Activated CD4-positive, alpha-beta T cell treated with anti-CD3 and anti-CD28 coated beads, Interleukin-2, amount 10 ng/mL, durations not matched to agents 24 days and 14 days (primary cell): ENCODE measurements at places on chromosomes 6 and 20. TPM values are rescaled to one million over a fixed set of nuclear protein-coding genes. Genes with fewer than 3 reads are reported as not detected.
A peak's percentile ranks its signal among the peaks of the same experiment; 100 is the strongest.

Gene BPIFB3
- total RNA-seq, result not detected in 2 replicates

Gene NCOA7
- 52.5 and 53.7 TPM in 2 replicates for total RNA-seq

Gene KIFC1
- total RNA-seq, result 64.9 and 66.5 TPM in 2 replicates

Gene BHLHE23
- not detected in 2 replicates for total RNA-seq

DNA sequence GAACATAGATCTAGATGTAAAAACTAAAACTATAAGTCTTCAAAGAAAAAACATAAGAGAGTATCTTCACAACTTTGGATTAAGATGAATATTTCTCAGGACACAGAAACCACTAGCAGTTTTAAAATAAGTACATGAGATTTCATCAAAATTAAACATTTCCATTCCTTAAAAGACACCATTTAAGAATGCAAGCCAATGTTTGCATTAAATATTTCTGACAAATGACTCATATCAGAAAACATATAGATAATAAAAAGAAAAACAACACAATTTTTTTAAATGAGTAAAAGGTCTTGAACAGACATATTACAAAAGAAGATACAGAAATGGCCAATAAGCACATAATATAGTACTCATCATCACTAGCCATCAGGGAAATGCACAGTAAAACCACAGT is 59.7 kb downstream of the COL21A1 start:
- H3K4me1 ChIP-seq, result no peaks in the 10 kb centered on the region
- H3K36me3 ChIP-seq, result no peaks in the 10 kb centered on the region
- no peak for DNase-seq
- no peak overlapping the region for H3K4me3 ChIP-seq
- no peaks in the 10 kb centered on the region for H3K27me3 ChIP-seq

DNA sequence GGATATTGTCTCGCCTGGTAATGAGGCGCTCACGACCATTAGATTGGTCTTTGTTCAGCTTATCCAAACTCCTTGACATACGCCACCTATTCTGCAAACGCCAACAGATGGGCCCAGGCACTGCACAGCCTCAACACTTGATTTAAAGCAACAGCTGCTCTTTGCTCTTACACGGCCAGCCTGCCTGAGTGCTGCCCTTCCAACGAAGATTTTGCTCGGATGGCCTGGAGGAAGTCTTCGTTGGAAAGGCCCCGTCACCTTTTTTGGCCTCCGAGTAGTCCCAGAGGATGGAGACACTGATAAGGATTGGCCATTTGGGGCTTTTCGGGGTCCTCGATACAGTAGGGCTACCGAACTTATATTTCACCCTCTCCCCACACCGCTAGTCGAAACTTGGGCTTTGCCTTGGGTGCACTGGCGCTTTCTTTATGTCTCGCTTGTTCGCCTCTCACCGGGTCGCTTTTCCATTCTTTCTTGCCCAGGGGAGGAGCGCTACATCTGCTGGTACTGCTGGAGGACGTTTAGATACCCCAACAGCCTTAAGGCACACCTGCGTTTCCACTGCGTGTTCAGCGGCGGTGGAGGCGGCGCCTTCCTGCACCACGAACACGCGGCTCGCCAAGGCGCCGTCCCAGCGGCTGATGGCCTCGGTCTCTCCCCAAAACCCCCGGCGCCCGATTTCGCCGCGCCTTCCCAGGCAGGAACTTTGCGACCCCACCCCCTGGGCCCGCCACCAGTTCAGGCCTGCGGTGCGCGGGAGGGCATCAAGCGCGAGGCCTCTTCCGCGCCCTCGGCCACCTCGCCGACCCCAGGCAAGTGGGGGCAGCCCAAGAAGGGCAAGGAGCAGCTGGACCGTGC is 6.1 kb downstream of the PRDM13 start:
- peaks cover 31% of the 10 kb centered on the region for H3K4me1 ChIP-seq
- H3K27me3 ChIP-seq, result peaks cover 75% of the 10 kb centered on the region
- DNase-seq, result peak; percentile 61
- H3K36me3 ChIP-seq, result peaks cover 4% of the 10 kb centered on the region
- H3K4me3 ChIP-seq, result peak overlapping the region; percentile 32

- H3K36me3 ChIP-seq, result peaks cover 58% of the 10 kb centered on the region
- H3K4me3 ChIP-seq, result peak overlapping the region; percentile 0
- peaks cover 54% of the 10 kb centered on the region for H3K4me1 ChIP-seq
These were observed 85.7 kb upstream of the NEDD9 start for GRCh38 chr6:11317885-11318771.

- DNase-seq, result no peak
- no peak overlapping the region for H3K4me3 ChIP-seq
- no peak overlapping the region for H3K27ac ChIP-seq
- peaks cover 4% of the 10 kb centered on the region for H3K27me3 ChIP-seq
These were observed 67.3 kb downstream of the ISM1 start for GRCh38 chr20:13288357-13288756.

DNA sequence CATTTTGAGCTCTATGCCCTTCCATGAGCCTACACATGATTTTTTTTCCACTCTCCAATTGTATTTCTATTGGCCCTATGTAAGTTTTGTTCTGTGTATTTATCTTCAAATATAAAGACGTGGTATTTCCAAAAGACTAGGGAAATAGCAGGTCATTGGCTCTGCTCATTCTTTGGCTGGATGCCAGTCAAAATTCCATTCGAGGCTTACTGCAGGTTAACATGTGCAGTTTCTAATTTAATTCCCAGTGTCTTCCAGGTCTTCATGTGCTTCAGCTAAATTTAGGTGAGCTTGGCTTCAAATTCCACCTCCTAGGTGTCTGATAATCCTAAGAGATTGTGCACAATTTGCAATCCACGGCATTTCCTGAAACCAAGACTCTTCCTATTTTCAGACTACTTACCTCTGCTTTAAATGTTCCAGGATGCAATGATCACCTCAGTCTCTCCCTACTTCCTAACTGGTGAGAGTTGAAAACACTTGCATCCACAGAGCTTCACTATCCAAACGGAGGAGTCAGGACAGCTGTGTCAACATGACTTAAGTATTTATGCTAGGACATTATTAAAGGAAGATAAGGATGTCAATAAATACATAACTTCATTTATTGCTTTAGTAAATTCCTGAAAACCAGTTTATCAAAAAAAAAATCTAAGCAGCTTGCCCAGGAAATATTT is 236.1 kb downstream of the COL12A1 start:
- no peaks in the 10 kb centered on the region for H3K36me3 ChIP-seq
- H3K4me1 ChIP-seq, result no peaks in the 10 kb centered on the region
- no peaks in the 10 kb centered on the region for H3K27me3 ChIP-seq
- H3K4me3 ChIP-seq, result no peak overlapping the region
- no peak for DNase-seq

DNA sequence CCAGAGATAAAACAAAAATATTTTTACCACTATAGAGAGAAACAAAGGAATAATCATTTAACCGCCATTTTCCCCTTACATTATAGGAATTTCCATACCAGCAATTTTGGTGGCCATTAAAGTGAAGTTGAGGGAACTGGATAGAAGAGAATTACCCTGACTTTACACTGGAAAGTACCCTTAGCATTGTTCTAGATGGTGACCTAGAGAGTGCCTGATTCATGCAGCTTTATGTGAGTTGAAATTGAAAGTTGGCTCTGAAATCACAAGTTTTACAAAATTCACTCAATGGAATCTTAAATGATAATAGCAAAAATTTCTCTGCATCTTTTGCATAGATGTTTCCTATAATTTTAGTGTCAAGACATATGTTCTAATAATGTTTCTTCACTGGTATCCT is 55.7 kb upstream of the PREP start:
- H3K36me3 ChIP-seq, result no peaks in the 10 kb centered on the region
- no peak for DNase-seq
- no peak overlapping the region for H3K27ac ChIP-seq
- no peak overlapping the region for H3K4me3 ChIP-seq
- peaks cover 2% of the 10 kb centered on the region for H3K4me1 ChIP-seq

DNA sequence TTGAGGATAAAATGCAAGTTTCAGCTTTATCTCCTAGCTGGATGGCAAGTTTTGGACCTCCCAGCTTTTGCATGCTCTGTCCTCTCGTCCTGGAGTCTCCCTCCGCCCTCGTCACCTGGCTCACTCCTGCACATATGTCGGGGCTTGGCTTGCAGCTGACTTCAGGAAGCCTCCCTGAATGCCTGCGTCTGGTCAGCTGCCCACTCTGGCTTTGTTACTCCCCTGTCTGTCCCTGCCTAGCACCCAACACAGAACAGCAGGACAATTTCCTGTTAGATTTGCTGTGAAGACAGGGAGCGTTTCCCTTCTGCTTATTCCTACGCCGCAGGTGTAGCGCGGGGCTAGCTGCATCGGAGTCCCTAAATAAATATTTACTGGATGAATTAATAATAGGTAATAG is 5.4 kb downstream of the JPH2 start:
- peaks cover 46% of the 10 kb centered on the region for H3K27me3 ChIP-seq
- no peaks in the 10 kb centered on the region for H3K36me3 ChIP-seq
- H3K4me3 ChIP-seq, result no peak overlapping the region
- H3K4me1 ChIP-seq, result peaks cover under 1% of the 10 kb centered on the region
- H3K27ac ChIP-seq, result no peak overlapping the region
- DNase-seq, result no peak

DNA sequence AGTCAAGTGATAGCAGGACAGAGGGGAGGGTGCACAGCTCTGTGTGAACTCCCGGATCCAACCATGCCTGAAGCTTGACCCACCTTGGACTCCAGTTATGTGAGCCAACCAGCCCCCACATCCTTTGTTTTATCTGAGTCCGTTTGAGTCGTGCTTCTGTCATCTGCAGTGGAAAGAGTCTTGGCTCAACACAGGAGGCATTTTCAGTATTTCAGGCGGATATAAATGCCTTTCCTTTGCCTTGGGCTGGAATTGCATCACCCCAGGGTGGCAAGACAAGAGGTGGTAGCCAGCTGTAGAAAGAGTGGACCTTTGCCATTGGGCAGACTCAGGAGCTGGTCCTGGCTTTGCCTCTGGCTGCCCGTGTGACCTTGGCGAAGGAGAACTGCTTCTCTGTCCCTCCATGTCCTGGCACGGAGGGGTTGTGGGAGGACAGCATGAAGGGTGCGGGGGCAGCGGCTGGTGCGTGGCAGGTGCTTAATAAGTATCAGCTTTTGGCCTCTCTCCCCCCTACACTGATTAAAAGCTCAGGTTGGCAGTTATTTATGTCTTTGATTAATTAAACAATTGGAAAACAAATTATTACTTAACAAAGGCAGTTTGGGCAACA is 42.6 kb upstream of the APCDD1L start:
- no peak overlapping the region for H3K4me3 ChIP-seq
- no peaks in the 10 kb centered on the region for H3K4me1 ChIP-seq
- H3K27me3 ChIP-seq, result peaks cover 27% of the 10 kb centered on the region

- no peak overlapping the region for H3K4me3 ChIP-seq
- H3K36me3 ChIP-seq, result no peaks in the 10 kb centered on the region
- peaks cover 41% of the 10 kb centered on the region for H3K27me3 ChIP-seq
These were observed 101.4 kb upstream of the SIRPA start for GRCh38 chr20:1793821-1794220.

DNA sequence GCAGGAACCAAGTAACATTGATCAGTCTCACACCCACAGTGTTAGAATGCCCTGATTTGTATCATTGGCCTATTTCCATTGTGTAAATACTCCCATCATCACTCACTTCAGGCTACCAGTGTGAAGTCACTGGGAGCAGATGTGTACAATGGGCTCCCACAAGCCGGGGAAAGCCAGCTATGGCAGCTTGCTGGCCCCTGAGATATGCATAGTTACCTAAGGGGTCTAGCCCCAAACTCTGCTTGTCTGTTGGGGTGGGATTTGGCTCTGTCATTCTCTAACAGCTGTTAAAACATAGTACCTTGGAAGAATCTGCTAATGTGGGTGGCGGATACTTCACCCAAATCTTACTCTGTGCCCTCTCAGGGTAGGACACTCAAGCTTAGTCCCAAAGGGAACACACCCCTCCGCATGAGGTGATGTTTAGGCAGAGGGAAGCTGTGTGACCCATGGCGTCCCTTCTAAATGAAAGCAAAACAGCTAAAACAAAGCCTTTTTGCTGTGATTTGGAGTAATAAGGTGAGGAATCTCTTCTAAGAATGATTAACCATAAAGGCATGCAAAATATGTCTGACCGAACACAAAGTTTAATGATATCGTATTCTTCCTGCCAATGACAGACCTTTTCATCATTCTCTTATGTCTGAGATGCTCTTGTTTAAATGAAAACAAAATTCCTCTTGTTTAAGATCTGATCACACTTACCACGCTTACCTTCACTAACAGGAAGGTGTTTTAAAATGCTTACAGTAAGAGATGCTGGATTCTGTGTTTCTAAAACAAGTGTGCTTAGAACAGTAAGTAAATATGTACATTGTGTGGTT is 45.9 kb upstream of the PXDC1 start:
- H3K36me3 ChIP-seq, result no peaks in the 10 kb centered on the region
- no peak for DNase-seq
- H3K27me3 ChIP-seq, result peaks cover 1% of the 10 kb centered on the region
- H3K4me3 ChIP-seq, result no peak overlapping the region
- H3K27ac ChIP-seq, result no peak overlapping the region
- H3K4me1 ChIP-seq, result no peaks in the 10 kb centered on the region

- no peaks in the 10 kb centered on the region for H3K36me3 ChIP-seq
- H3K4me3 ChIP-seq, result no peak overlapping the region
- H3K27ac ChIP-seq, result no peak overlapping the region
- peaks cover 14% of the 10 kb centered on the region for H3K4me1 ChIP-seq
- DNase-seq, result no peak
- H3K27me3 ChIP-seq, result no peaks in the 10 kb centered on the region
These were observed 147.0 kb downstream of the CDH26 start for GRCh38 chr20:60104993-60105803.

DNA sequence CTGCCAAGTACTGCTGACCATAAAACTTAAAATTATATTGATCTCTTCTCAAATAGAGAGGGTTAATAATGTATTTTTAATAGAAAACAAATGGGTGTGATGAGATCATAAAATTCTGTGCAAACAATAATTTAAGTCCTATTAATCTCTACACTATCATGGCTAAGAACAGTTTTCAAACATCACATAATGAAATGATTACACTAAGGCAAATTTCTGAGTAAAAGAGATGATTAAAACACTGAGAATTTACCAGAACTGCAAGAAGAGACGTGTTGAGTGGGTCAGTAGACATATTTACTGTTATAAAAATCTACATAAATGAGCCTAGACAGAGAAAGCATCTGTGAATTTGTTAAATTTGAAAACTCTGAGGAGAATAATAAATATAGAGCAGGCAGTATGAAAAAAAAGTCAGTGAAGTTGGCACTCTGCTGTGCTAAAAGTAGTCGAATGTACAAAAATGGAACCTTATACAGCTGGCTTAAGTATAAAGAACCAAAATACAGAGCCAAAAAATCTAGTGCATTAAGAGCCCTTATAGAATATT is 302.6 kb upstream of the MANEA start:
- DNase-seq, result no peak
- no peaks in the 10 kb centered on the region for H3K27me3 ChIP-seq
- H3K27ac ChIP-seq, result no peak overlapping the region
- H3K4me1 ChIP-seq, result no peaks in the 10 kb centered on the region
